SK-N-SH (cell line): ENCODE measurements at places on chromosomes 12 and 14.

GRCh38 chr14:79705126-79705894 lies 506.0 kb downstream of the DIO2 start:
- DNase-seq = no peak

DNA sequence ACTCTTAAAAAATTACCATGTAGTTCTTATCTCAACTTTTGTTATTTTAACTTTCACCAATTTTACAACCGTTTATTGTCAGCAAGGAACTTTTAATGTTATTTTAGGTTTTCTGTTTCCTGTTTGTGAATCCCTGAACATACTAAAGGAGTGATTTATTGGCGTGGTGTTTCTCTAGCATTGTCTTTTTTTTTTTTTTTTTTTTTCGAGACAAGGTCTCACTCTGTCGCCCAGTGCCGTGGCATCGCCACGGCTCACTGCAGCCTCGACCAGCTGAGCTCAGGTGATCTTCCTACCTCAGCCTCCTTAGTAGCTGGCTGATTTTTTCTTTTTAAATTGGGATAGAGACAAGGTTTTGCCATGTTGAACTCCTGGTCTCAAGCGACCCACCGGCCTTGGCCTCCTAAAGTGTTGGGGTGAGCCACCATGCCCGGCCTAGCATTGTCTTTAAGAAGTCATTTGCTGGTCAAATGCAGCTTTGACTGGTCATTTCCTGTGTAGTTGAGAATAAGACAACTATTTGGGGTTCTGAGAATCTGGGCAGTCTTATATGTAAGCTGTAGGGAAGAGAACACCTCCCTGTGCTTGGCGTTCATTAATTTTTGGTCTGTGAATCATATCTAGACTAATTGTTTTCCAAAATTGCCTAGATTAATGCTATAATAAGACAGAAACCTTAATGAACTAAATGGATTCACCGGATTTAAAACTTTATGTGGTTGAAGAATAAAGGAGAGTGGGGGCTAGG lies 2.1 kb downstream of the WASHC4 start:
- DNase-seq = no peak

GRCh38 chr14:74425525-74426201 lies 347 bp downstream of the SYNDIG1L start:
- DNase-seq = peak; percentile 83

DNA sequence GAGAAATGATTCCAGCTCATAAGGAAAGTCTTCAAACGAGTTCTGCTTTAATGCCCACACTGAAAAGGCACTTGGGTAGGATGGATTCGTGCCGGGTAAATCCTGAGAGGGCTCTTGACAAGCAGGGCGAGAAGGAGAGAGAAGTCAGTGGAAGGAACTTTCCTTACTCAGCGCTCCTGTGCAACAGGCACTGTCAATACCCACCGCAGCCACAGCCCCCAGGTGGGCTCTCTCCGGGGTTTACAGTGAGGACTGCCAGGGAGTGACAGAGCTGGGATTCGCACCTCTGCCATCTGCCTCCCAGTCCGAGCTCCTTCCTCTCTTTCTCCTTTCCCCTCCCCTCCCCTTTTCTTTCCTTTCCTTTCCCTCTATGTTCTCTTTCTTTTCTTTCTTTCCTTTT lies 118.7 kb downstream of the BEGAIN start:
- DNase-seq = no peak

DNA sequence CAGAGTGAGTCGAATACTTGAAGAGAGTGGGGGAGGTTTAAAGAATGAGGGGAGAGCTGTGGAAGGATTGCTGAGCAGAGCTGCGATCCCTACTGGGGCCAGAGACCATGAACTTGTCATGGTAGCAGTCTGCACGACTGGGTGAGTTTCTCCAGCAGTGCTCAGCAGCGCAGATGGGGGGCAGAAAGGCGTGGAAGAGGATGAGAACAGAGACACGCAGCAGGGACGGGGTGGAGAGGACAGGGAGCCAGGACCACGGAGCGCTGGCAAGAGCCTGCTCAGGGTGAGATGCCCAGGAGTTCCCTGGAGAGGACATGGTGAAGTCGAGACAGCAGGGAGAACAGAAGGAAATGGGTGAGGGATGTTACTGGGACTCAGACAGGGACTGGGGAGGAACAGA lies 2.1 kb upstream of the AQP6 start:
- DNase-seq = no peak
